Mesendoderm (in vitro differentiated cells): ENCODE measurements at places on chromosomes 1 and 21.

DNA sequence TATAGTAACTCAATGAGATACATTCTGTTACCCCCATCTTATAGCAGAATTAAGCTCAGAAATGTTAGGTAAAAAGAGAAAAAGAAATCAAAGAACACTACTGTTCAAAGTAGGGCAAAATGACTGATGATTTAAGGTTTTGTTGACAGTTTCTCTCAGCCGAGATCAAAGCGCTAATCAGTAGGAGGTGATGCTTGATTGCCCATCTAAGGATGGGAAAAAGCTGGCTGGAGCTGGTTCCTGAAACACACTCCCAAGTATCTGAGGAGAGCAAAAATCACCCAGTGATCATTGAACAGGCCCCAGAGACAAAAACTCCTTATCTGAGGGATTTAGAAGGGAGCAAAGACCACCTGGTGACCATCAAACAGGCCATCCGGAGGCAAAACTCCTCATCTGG lies 64.5 kb upstream of the CSF1 start:
- no peak overlapping the region for H3K4me3 ChIP-seq
- no peaks in the 10 kb centered on the region for H3K27me3 ChIP-seq
- no peaks in the 10 kb centered on the region for H3K36me3 ChIP-seq
- H3K27ac ChIP-seq = no peak overlapping the region

DNA sequence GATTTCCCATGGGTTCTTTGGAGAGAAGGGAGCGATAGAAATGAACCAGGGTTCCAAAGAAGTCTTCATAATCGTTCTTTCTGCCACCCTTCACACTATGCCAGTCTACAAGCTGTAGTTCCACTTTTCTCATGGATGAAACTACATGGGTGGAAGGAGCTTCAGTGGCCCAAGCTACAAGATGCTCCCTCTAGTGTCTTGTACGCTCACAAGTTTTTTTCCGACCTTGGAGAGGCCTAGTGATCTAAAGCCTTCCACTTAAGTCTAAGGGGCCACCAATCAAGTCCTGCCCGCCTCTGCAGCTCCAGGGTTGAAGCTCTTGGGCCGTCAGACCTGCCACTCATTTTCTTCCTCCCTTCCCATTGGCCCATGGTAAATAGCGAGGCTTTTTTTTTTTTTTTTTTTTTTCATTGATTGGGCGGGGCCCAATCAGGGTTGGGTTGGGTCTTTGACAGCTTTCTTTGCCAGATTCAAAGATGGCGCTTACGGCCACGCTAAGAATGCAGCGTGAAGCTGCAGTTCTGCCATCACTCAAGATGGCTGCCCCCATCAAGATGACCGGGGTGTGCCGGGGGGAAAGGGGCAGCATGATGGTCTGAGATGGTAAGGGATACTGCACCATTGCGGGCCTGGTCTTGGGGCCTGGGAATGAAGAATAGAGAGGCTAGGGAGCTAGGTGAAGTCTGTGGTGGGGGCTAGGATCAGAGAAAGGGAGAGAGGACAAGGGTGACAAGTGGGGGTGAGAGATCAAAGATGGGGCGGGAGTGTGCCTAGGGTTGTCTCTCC lies at the start of gene TOMM40L:
Gene TOMM40L, plus strand, starts transcription at position 527 of the 786 bp plus-strand sequence. CDS start 430 bp downstream, outside the sequence.
- peak; percentile 100 for DNase-seq
- H3K36me3 ChIP-seq = no peaks in the 10 kb centered on the region
- H3K27ac ChIP-seq = peak within 1 kb of the TSS; percentile 37
- peak within 1 kb of the TSS; percentile 83 for H3K4me3 ChIP-seq

DNA sequence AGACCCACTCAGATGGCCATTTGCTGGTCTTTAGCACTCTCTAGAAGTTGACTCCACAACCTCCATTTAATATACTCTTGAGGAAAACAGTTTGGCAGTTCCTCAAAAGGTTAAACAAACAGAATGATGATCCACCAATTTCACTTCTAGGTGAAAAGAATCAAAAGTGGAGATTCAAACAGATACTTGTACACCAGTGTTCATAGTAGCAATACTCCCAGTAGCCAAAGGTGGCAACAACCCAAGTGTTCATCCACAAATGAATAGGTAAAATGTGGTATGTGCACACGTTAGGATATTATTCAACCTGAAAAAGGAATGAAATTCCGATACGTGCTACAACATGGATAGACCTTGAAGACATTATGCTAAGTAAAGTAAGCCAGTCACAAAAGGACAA lies 6.3 kb downstream of the PRCC start:
- DNase-seq = no peak
- no peak overlapping the region for H3K27ac ChIP-seq
- H3K4me3 ChIP-seq = no peak overlapping the region
- H3K4me1 ChIP-seq = peaks cover 11% of the 10 kb centered on the region
- peaks cover 4% of the 10 kb centered on the region for H3K36me3 ChIP-seq
- no peaks in the 10 kb centered on the region for H3K27me3 ChIP-seq

DNA sequence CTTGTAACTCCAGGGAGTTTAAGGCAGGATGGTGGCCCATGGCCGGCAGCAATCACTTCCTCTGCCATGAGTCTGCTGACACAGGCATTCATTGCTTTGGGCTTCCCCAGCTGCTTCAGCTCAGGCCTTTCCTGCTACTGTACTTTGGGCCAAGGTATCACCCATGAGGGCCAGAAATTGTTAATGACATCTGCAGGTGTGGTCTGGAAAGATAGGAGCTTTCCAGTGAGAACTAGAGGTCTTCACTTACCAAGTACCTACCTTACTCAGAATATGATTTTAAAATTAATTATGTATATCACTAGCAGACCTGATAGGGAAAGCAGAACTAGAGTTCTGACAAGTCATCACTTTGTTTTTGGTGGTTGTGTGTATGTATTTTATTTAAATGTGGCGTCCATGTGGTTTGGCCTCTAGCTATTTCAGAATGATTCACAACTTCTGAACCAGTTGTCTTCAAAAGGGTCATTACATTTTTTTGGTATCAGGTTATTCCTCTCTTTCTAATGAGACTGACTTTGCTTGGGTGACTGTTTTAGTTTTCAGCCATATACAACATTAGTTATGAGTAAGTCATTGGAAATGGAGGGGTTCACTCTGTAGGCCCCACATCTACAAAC lies 2.7 kb downstream of the RGL1 start:
- H3K4me1 ChIP-seq = peaks cover 3% of the 10 kb centered on the region
- DNase-seq = no peak
- H3K4me3 ChIP-seq = no peak overlapping the region
- H3K27me3 ChIP-seq = no peaks in the 10 kb centered on the region

- no peak for DNase-seq
- no peaks in the 10 kb centered on the region for H3K36me3 ChIP-seq
- H3K4me1 ChIP-seq = no peaks in the 10 kb centered on the region
- H3K4me3 ChIP-seq = no peak overlapping the region
- H3K27me3 ChIP-seq = no peaks in the 10 kb centered on the region
Observed at GRCh38 chr1:178948676-178949075, 77.0 kb upstream of the FAM20B start.

- H3K4me3 ChIP-seq = peak overlapping the region; percentile 98
- no peaks in the 10 kb centered on the region for H3K27me3 ChIP-seq
- peaks cover 2% of the 10 kb centered on the region for H3K36me3 ChIP-seq
- peaks cover 2% of the 10 kb centered on the region for H3K4me1 ChIP-seq
Observed at GRCh38 chr1:113905435-113905861, 322 bp downstream of the DCLRE1B start.

DNA sequence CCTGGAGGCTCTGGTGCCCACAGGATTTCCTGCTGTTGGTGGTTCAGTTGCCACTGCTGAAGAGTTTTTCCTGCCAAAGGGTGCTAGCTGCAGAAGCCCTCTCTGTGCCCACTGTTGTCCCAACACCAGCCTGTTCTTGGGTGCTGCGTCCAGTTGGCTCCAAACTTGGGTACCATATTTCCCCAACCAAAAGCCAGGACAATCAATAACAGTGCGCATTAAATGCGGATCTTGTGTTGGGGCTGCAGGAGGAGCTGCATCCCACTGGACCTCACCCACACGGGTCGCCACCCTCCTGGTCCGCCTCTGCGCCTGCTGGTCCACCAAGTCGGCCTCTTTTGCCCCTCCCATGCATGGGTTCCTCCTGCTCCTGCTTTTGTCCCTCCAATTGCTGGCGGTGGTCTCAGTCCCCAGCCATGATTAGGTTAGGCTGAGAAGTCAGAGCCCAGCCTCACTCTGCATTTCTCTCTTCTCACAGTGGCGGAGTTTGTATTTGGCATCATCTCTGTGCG lies 9.8 kb downstream of the ABCG1 start:
- no peak overlapping the region for H3K4me3 ChIP-seq
- H3K4me1 ChIP-seq = no peaks in the 10 kb centered on the region
- no peaks in the 10 kb centered on the region for H3K36me3 ChIP-seq
- DNase-seq = no peak

DNA sequence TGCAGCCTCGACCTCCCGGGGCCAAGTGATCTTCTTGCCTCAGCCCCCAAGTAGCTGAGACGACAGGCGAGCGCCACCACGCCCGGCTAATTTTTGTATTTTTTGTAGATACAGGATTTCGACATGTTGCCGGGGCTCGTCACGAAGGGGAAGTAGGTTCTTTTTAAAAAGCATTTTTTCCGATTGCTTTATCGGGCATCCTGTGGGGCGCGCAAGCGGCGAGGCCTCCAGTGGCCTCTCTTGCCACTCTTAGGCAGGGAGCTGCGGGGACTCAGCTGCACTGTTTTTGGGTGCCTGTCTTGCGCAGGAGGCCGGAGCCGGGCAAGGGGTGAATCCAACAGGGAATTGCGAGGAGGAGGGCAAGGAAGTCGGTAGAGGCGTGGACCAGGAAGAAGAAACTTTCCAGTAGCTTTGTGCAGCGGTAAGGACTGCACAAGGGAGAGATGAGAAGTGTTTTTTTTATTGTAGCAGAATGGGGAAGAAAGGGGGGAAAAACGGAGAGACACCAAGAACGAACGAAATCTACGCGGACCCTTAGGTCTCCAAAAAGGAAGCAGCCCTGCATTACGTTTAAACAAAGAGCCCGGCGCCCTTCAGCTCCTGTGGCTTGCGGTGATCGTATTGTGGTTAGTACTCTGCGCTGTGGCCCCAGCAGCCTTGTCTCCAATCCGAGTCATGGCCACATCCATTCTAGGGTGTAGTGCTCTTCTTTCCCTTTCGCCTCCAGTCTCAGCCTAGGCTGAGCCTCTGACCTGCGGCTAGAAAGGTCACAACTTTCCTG lies 164.8 kb downstream of the PPIAL4G start:
- no peak overlapping the region for H3K27ac ChIP-seq
- H3K4me1 ChIP-seq = peaks cover 3% of the 10 kb centered on the region
- no peaks in the 10 kb centered on the region for H3K36me3 ChIP-seq
- DNase-seq = peak; percentile 59
- H3K4me3 ChIP-seq = peak overlapping the region; percentile 59

DNA sequence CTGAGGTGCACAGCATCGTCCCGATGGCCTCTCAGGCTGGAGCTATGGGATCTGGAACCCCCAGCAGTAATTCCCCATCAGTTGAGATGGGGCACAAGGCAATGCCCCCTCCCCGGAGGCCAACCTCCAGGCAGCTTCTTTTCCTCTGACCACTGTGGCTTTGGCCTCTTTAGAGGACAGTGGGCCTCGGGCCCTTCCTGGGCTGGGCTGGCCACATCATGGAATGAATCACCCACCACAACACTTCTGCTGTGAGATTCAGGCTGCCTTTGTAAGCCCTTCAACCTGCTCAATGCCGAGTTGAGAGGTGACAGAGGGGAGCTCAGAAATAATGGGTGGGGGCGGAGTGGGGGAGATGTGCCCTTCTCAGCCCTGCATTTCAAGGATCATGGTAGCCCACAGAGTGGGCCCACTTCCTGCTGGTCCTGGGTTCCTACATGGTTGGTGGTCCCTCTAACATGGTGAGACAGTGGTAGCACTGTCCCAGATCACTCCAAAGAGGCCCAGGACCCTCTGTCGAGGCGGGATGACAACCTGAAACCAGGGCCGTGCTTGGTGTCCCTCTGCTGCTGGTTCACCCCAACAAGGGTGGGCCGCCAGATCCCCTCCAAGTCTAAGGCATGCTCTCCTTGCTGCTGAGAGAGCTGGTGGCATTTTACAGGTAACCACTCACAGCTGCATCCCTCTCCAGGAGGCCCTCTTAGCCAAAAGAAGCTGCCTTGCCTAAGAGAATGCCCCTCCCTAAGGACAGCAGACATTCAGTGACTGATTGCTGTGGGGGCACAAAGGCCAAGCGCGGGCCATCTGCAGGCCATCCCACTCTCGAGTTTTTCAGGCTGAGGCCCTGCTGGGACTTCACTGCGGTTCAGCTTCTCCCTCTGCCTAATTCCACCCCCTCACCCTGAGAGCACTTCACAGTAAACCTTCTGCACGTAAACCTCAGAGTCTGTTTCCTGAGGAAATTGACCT lies 29.7 kb upstream of the EVA1B start:
- no peak overlapping the region for H3K4me3 ChIP-seq
- no peaks in the 10 kb centered on the region for H3K27me3 ChIP-seq
- H3K27ac ChIP-seq = no peak overlapping the region
- no peak for DNase-seq
- peaks cover 18% of the 10 kb centered on the region for H3K36me3 ChIP-seq
- no peaks in the 10 kb centered on the region for H3K4me1 ChIP-seq

DNA sequence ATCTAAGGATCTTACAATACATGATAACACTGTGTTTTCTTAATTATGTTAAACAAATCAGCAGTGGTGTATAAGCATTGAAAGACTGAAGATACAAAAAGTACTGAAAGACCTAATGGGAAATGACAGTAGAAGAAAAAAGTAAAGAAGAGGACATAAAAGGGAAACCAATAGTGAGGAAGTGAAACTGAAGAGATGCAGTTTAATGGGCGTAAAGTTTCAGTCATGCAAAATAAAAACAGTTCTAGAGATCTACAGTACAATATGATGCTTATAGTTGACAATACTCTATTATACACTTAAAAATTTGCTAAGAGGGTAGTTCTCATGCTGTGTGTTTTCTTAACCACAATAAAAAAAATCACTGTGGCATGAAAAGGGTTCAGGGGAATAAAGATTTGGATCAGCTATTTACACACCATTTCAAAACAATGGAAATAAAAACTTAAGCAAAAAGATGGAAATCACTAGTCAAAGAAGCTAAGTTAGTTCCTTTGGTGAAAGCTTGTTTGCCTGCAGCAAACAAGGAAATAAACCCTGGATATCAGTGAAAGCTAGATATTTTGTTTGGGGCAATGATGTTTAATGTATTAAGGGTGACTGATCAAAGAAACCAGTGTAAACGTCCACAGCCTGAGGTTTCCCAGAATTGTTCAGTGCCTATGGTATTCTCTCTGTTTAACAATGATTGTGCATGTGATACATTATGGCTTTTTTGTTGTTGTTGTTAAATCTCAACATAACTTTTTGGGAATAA lies 1160.8 kb upstream of the ADGRL2 start:
- no peak overlapping the region for H3K4me3 ChIP-seq
- H3K27me3 ChIP-seq = no peaks in the 10 kb centered on the region
- H3K27ac ChIP-seq = no peak overlapping the region
- DNase-seq = no peak

DNA sequence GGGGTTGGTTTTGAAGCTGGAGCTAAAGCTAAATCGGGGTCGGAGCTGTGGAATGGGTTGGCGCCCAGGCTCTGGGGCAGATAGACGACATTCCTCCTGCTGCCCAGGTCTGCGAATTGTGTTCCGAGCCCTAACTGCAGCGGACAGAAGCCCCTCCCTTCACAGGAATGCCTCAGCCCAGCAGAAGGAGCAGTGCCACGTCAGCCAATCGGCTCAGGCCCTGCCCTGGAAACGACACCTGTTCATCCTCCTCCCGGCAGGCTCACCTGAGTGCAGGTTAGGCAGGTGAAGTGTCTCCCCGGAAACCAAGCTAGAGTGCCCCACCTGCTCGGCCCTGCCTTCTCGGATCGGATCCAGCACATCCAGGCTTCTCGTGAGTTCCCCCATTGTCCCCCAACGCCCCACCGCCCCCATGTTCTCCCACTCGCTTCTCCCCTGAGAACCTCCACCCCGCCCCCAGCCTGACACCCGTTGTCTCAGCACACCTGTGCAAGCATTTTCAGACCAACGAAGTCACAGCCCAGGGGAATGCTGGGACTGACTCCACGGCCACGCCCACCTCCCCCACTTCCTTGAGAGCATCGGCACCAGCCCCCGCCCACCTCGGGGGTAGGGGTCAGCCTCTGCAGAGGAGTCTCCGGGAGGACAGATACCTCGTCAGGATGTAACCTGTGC lies 775 bp downstream of the TMEM125 start:
- H3K4me3 ChIP-seq = no peak overlapping the region
- no peaks in the 10 kb centered on the region for H3K36me3 ChIP-seq
- peaks cover 6% of the 10 kb centered on the region for H3K4me1 ChIP-seq
- H3K27ac ChIP-seq = no peak overlapping the region
